Naive thymus-derived CD8-positive, alpha-beta T cell (primary cell): ENCODE measurements at places on chromosomes 1 and 21.

GRCh38 chr1:225811622-225812487 lies 1.9 kb downstream of the EPHX1 start:
- DNase-seq: no peak

DNA sequence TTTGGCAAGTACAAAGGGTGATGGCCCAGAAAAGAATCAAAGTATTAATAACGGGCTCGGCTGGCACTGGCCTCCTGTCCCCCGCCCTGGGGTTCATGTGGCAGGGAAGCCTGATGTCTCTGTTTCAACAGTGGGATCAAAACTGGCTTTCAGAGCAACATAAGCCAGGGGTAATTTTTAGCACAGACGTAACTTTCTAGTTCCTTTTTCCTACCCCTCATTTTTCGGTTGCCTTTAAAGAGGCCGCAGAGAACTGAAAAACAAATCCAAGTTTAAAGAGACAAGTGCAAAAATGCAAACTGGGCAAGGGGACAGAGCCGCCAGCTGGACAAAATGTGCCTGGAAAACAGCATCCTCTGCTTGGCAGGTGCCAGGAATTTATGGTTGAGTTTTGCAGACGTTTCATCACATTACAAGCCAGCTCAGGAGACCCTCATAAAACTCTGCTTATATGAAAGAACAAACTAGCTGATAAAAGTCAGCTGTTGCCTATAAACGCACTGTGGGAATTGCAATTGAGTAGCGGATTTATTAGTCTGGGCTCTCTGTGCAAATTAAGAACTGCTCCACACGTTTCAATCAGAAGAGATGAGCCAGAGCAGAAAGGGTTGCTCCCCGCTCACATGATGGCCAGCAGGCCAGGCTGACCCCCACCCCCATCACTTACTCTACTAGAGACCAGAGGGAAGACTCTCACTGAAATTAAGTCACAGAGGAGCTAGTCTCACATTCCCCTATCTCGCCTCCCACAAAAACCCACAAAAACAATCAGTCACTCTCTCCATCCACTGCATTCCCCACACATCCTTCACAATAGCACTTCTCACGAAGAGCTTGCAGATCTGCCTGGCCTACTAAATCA lies 15.8 kb upstream of the CDCA8 start:
- DNase-seq: no peak

GRCh38 chr1:8873506-8874229 lies 4.8 kb downstream of the ENO1 start:
- no peak for DNase-seq

DNA sequence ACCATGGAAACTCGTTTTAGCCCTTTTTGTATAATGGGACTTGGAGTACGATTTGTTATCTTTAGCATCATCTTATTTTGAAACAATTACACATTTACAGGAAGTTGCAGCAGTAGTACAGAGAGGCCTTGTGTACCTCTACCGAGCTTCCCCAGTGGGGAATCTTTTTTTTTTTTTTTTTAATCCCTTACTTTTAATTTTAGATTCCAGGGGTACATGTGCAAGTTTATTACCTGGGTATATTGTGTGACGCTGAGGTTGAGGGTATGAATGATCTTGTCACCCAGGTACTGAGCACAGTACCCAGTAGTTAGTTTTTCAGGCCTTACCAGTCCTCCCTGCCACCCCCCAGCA lies 45.9 kb downstream of the HHAT start:
- DNase-seq: no peak

GRCh38 chr1:35570589-35571137 lies 2.5 kb upstream of the TFAP2E start:
- no peak for DNase-seq

DNA sequence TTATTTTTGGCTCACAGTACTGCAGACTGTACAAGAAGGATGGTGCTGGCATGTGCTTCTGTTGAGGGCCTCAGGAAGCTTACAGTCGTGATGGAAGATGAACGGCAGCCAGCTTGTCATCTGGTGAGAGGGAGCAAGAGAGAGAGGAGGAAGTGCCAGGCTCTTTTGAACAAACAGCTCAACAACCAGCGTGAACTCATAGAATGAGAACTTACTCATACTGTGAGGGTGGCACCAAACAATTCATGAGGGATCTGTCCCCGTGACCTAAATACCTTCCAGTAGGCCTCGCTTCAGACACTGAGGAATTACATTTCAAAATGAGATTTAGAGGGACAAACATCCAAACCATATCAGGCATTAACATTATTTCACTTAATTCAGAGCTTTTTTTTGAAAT lies 84.7 kb downstream of the PKN2 start:
- DNase-seq: no peak
